ENCODE measurements at places on chromosomes 2 and 18. TPM values are rescaled to one million over a fixed set of nuclear protein-coding genes. Genes with fewer than 3 reads are reported as not detected.

Gene SCLY
- polyA plus RNA-seq: 10.3 TPM

Gene CELF4
- polyA plus RNA-seq: not detected

Gene PTPRN
- polyA plus RNA-seq: not detected

Gene ALPI
- polyA plus RNA-seq: not detected

Gene SKOR2
- not detected for polyA plus RNA-seq

Gene THUMPD2
- 5.9 TPM for polyA plus RNA-seq

Gene DNAH7
- 0.07 TPM for polyA plus RNA-seq

Gene TMEM247
- polyA plus RNA-seq: not detected

Gene LPIN2
- polyA plus RNA-seq: 9.3 TPM

Gene KLHL29
- not detected for polyA plus RNA-seq

Gene KIAA2012
- not detected for polyA plus RNA-seq

Gene CD8B2
- polyA plus RNA-seq: 0.04 TPM

Gene ABCG5
- polyA plus RNA-seq: not detected

Gene BOLL
- not detected for polyA plus RNA-seq

Gene LOXHD1
- 0.33 TPM for polyA plus RNA-seq

Gene OST4
- polyA plus RNA-seq: 635 TPM

Gene C2orf92
- 7.9 TPM for polyA plus RNA-seq

Gene STK36
- 20.1 TPM for polyA plus RNA-seq

Gene EEF1B2
- polyA plus RNA-seq: 406 TPM

Gene SRD5A2
- not detected for polyA plus RNA-seq

Gene HOXD10
- polyA plus RNA-seq: not detected

Gene PSTPIP2
- polyA plus RNA-seq: 31.4 TPM

Gene GKN1
- not detected for polyA plus RNA-seq

Gene RTP5
- not detected for polyA plus RNA-seq

Gene FSHR
- polyA plus RNA-seq: not detected

Gene ASXL3
- not detected for polyA plus RNA-seq

Gene ID2
- polyA plus RNA-seq: 2,821 TPM

Gene MFSD2B
- 0.46 TPM for polyA plus RNA-seq

Gene SLC11A1
- 184 TPM for polyA plus RNA-seq

Gene STAMBP
- polyA plus RNA-seq: 40.8 TPM

Gene COLEC11
- polyA plus RNA-seq: not detected

Gene DPY30
- 137 TPM for polyA plus RNA-seq

Gene G6PC2
- polyA plus RNA-seq: not detected

Gene INPP5D
- 30.6 TPM for polyA plus RNA-seq

Gene TRABD2A
- polyA plus RNA-seq: 0.79 TPM

Gene UGT1A4
- polyA plus RNA-seq: not detected

Gene GDF7
- not detected for polyA plus RNA-seq

Gene TNFAIP6
- 3.5 TPM for polyA plus RNA-seq
